ENCODE measurements at places on chromosomes 1 and 21.
A peak's percentile ranks its signal among the peaks of the same experiment; 100 is the strongest.

DNA sequence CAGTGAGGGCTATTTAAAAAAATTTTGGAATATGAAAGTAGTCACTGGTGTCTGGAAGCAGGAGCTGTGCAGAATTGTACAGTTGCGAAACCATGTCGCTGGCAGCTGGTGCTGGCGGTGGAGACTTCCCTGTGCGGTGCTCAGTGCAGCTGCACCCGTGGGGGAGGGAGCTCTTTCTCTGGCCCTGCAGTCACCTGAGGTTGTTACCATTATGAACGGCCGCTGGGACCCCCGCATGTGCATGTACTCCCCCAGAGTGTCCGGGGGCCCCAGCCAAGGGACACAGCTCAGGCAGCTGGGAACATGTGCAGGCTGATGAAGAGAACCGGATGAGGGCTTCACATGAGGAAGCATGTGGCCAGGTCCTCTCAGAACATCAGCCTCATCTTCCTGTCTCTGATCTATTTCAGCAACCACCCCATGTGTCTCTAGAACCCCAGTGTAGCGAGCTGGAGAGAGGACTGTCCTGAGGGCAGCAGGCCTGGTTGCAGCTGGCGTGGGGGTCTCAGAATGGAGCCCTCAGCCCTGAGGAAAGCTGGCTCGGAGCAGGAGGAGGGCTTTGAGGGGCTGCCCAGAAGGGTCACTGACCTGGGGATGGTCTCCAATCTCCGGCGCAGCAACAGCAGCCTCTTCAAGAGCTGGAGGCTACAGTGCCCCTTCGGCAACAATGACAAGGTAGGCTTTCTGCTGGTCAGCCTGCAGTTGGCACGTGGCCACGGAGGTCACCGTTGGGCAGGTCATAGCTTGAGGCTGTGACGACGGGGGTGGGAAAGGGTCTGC is at the start of gene TRPM2:
TRPM2 (plus strand) TSS at position 431 of the 780 bp plus-strand sequence; CDS start at position 511, 80 bp downstream.
- peak; percentile 29 for DNase-seq

DNA sequence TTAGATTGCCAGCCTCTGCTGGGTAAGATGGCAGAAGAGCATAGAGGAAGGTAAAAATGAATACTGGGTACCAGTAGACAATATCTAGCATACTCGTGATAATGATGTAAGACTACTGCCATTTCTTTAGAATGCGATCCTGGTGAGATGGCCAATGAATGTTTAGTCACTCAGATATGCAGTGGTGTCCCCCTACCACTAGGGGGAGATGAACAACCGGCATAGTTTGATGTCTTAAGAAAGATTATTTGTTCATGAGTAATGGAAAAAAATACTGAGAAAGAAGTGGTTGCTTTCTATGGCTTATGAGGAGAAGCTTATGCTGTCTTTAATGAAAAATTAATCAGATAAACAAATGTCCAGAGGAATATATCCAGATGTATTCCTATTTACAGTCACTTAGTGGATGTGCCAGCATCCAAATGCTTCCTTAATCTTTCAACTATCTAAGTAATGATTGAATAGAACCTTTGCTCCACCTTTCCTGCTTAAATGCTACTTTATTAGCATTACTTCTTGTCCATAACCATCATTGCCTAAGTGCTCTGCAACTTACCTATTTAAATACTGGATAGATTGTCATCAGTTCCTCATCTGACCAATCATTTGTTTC is 256.6 kb downstream of the ST6GALNAC3 start:
- DNase-seq: peak; percentile 20

DNA sequence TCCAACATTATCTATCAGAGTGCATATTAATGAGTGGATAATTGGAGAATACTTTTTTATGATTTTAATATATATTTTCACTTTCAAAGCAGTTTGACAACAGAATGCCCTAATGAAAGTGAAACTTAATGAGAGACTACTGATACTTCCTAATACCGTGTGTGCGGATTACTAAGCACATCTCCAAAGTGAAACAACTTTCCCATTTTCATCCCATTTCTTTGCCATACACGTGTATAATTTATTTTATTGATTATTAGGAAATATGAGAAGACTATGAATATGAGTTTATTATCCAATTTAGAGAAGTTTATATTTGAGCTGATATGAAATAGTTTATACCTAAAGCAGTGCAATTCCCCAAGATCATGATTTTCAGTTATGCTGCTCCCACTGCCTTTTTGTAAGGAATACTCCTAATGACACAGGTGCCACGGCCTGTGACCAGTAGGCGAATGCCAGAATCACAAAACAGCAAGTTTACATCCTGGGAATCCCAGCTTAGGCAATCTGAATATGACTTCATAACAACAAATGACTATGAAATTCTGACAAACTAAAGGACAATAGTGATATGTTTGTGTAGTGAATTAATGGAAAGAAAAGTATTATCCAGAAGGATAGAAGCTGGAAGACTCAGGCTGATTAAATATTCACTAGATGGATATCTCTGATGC is 202.9 kb downstream of the NCAM2 start:
- DNase-seq: no peak

GRCh38 chr1:211843018-211843417 is 12.5 kb upstream of the LPGAT1 start:
- DNase-seq: no peak

DNA sequence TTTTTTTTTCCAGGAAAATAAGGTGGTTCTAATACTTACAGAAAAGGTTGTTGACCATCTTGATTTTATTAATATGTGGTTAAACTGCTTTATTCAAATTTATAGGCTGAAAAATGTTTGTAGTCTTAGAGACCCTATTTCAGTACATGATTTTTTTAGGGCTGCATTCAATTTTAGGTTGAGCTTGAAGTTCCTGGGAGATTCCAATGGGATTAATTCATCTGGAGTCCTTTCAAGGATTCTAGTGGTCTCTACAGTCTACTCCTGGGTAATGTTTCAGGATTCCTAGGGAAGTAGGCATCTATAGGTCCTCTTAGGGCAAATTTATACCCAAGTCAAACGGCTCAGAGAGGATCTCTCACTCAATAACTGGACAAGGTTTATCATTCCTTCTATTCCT is 126.7 kb downstream of the HMCN1 start:
- no peak for DNase-seq

DNA sequence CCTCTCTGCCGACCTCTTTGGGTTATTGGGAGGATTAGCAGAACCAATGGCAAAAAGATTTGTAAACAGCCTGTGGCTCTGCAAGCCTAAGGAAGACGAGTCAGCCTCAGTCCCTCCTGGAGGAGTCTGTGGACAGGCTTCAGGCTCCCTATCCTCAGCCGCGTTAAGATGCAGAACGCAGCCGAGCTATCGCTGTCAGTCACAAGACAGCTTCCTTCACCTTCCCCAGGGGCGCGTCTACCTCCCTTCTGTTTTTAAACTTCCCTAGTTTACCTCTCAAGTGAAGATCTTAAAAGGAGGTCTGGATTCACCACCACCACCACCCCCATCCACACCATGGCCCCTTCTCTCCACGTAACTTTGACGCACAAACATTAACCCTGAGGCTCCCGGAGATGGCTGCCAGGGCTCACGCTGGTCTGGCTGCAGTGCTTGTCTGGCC is 738 bp downstream of the CAMK1G start:
- DNase-seq: no peak

DNA sequence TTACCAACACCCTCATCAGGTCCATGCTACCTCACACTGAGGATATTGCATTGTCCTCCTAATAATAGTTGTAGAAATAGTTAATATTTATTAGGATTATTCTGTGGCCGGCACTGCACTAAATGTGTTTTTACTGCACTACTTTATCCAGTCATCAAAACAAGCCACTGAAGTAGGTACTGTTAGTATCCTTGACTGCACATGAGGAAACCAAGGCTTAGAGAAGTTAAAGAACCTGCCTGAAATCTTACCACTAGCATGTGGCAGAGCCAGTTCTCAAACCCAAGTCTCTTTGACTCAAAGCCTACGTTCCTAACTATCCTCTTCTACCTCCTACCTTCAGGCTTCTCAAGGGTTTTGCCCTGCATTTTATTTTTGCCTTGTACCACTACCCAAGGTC is 30.9 kb downstream of the FMO1 start:
- DNase-seq: no peak

GRCh38 chr1:83802023-83802422 is 196.9 kb downstream of the TTLL7 start:
- no peak for DNase-seq

DNA sequence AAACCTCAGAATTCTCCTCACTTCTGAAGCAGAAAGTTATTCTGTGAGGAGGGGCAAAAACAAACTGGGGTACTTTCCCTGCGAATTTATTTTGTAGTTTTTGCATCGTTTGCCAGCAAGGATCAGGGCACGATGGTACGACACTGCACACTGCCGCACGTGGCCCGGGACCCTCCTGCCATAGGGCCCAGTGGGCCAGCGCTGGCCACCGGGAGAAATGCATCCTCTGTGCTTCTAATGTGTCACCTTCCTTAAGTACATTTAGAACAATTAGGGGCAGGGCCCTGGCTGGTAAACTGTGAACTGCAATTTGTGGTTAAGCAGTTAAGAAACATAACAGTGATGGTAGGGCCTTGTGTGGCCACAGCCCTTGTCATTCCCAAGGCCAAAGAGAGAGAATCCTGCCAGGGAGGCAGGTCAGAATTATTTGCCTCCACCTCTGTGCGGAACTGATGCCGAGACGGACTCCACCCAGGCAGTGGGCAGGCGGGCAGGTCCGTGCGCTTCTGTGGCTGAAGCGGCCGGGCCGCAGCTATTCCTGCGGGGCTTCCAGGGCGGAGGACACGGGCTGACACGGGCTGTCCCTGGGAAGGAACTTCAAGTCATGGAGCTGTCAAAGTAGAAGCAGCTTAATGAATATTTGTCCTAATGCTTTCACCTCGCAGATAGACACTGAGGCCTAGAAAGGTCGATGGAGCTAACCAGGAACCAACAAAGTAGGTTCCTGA is 12.5 kb downstream of the GPR137B start:
- DNase-seq: no peak

GRCh38 chr1:190679454-190679853 is 201.8 kb upstream of the BRINP3 start:
- no peak for DNase-seq

DNA sequence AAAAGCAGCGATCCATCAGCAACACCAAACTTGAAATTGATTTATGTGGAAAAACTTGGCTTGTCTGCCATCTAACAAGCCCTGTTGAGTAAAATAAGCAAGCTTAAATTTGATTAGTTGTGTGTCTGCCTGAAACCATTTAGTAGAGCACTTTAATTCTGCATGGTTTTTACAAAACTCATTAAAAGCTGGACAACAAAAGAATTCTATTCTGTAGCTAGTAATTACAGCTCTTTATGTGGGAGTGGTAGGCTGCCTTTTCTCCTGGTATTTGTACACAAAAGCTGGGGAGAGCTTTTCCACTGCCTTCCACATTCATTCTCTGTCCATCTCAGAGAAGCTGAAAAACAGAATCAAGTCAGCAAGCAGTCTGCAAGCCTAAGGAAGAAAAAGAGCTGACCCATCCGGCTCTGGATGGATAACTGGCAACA is 1.7 kb downstream of the ETS2 start:
- no peak for DNase-seq

- DNase-seq: no peak
Measured at GRCh38 chr1:56774067-56774609, 45.1 kb downstream of the FYB2 start.

DNA sequence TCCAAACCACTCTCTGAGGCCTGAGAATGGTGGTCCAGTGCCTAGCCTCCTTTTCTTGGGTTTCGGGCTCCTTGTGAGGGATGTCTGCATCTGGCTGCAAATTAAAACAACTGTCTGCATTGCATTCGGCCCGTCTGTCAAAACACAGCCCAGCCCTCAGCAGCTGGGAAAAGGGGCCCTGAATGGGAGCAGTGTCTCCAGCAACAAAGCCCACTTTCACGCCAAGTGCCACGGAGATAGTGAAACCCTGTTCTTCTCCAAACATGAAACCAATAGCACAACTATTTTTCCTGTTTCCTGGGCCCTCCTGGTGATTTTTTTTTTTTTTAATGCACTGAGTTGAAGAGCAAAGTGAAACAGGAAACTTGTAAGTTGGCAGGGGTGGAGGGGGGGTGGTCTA is 138.4 kb downstream of the PLXNA2 start:
- no peak for DNase-seq

DNA sequence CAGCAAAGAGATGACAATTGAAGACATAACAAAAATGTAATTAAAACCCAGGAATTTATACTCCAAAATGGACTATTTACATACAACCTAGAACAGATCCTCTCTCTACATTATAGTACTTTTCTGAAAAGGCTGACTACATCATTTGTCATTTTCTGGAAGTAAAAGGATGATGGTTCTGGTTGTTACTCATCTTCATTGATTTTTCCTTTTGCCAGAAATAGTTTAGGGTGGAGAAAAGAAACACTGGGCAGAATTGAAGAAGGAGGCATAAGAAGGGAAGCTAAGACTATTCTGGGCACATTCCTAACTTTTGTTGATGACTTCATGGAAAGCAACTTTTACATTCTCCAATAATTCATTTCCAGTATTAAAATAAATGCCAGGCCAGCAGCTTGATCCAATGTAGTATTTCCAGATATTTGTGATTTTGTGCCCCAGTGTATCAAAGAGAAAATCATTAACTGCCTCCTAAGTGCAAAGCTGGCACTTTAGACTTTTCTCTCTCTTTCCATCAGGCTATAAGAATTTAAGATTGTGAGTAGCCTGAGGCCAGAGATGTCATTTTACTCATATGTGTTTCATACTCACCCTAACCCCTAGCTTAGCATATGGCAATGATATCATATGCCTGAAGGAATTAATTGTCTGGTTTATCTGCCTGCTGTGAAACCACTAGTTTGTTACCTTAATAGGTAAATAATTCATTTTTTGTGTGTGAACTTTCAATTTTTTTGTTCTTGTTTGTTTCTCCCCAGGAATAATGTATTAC is 369.5 kb upstream of the LYPLAL1 start:
- DNase-seq: no peak

GRCh38 chr21:46255166-46255565 is 26.6 kb upstream of the LSS start:
- DNase-seq: no peak

DNA sequence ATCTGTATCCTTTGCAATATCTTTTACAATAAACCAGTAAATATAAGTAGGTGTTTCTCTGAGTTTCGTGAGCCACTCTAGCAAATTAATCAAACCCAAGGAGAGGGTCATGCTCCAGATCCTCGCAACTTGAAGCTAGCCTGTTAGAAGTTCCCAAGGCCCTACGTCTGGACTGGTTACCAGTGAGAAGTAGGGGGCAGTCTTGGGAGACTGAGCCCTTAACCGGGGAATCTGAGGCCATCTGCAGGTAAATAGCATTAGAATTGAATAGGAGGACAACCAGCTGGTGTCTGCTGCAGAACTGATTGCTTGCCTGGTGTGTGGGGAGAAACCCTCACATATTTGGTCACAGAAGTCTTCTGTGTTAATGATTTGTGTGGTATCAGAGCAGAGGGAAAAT is 190.5 kb downstream of the RYR2 start:
- DNase-seq: no peak

DNA sequence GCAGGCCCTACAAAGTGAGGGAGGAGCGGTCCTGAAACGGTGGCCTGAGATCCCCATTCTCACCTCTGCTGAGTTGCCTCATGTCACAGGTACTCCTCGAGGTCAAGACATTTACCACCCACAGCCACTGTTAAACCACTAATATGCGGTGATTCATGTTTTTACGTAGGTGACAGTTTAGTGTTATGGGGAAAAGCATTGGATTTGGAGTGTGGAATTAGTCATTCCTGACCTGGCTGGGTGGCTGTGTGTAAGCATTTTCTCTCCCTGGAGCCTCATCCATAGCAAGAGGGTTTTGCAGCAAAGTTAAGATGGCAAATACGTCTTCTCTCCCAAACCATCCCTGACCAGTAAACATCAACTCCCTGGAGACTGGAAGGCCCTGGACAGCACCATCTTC is 57.8 kb upstream of the KCNJ6 start:
- no peak for DNase-seq
